ENCODE measurements at places on chromosomes 11 and 22. TPM values are rescaled to one million over a fixed set of nuclear protein-coding genes. Genes with fewer than 3 reads are reported as not detected.

DNA sequence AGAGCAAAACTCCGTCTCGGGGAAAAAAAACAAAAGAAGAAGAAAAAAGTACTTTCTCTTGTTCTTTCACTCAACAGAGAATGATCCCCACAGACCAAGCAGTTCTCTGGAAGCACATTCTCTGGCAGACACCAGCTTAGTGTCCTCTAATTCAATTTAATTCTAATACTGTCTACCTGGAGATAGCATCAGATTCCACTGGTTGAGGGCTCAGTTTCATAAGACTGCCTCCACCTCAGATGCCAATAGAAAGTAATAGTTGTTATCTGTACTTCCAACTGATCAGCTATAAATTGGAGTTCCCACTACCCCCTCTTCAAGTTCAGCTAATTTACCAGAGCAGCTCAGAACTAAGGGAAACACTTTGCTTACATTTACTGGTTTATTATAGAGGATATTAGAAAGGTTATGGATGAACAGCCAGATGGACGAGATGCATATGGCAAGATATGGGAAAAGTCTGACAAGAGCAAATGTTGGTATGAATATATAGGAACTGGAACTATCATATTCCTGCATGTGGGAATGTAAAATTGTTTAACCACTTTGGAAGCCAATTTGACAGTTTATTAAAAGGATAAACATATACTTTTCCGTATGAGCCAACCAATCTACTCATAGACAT lies 64.3 kb downstream of the TMEM135 start:
- no peak for DNase-seq

DNA sequence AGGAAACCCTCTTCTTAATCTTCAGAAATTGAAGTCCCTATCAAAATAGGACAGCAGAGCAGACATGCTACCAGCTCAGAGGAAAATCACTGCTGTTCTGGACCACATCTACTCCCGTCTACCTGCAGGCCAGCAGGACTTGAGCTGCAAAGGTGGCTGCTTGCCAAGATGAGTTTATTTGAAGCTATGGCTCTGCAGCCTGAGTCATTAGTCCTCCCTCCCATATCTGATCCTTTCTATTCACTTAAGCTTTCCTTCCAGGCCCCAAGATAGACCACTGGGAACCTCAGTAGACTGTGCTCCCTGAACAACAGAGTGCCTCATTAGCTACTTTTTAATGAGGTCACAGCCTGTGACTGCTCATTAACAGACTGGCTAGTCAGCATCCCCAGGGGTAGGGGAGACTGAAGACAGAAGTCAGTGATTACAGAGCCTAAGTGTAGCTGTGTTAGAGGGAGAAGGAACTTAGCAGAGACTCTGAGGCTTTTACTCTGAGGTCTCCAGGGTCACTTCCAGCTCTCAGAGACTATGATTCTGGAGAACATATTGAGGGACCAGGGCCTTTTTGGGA lies 6.8 kb upstream of the OR10A2 start:
- DNase-seq = peak; percentile 37

DNA sequence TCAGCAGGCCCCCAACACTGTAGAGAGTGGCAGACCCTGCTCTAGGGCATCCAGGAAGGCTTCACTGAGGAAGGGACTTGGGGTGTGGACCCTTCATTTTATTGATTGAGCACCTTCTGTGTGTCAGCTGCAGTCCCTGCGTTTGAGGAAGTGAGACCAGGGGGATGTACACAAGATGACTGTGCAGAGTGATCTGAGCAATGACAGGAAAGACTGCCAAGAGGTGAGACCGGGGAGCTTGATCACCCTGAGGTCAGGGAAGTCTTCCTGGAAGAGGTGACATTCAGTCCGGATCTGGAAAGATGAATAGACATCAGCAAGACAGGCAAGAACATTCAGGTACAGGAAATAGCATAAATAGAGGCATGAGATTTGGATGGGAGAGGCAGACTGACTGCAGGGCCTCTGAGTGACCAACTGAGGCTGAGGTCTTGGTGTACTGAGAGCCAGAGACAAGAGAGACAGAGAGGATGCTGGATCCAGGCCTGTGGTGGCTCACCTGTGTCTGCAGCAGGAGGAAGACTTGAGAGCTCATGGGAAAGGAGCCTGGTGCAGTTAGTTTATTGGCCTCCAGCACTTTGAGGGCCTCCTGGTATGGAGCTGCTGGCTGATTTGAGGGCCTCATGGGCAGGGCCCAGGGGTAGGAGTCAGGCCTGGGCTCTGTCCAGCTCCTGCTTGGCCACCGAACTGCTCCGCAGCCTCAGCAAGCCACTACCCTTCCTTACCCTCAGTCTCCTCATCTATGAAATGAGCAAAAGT lies 5.2 kb downstream of the DGAT2 start:
- no peak for DNase-seq

The CD248 gene
- total RNA-seq = 0.23 TPM

The B3GAT3 gene
- total RNA-seq = 18.2 TPM
